Stimulated activated CD4-positive, alpha-beta T cell treated with anti-CD3 and anti-CD28 coated beads, Interleukin-15, amount 100 ng/mL, for 48 hours (primary cell): ENCODE measurements at places on chromosomes 6 and 20.

DNA sequence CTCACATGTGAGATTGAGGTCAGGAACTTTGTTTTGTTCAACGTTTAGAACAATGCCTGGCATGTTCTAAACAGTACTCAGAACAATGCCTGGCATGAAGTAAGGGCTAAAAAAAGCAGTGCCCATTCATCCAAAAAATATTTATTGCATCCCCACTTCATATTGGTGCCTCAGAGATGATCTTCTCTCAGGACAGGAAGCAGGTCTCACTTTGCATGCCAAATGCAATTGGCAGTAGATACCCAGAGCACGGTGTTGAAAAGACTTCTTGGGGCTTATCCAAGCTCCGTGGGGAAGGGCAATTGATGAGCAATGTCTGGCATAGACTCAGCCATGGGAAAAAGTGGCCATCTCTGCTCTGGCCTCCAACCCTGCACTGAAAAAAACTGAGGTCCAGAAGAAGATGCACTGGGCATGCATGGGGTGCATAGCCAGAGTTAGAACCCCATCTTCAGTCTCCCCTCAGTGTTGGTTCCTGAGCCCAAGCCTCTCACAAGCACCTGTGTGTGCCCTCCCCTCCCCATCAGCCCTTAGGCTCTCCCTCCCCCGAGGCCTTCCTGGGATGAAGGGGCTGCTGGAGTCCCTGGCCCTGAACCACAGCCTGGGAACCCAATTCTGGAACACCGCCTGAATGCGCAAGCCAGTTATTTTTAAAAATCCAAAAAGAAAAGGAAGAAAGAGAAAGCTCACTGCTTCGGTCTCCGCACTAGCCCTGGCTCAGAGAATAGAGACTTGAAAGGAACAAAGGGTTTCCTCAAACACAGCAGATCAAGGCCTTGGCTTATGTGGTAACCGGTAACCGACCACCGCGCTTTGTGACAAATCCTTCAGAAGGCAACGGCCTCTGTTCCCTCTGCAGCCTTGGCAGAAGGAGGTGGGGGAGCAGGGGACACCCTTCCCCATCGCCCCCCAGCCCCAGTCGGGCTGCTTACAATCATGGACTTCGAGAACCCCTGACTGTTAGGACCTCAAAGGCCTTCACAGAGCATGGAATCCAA lies 78.5 kb upstream of the SIRPA start:
- DNase-seq: no peak

GRCh38 chr20:49989234-49990065 lies 6.7 kb downstream of the SNAI1 start:
- no peak for DNase-seq

DNA sequence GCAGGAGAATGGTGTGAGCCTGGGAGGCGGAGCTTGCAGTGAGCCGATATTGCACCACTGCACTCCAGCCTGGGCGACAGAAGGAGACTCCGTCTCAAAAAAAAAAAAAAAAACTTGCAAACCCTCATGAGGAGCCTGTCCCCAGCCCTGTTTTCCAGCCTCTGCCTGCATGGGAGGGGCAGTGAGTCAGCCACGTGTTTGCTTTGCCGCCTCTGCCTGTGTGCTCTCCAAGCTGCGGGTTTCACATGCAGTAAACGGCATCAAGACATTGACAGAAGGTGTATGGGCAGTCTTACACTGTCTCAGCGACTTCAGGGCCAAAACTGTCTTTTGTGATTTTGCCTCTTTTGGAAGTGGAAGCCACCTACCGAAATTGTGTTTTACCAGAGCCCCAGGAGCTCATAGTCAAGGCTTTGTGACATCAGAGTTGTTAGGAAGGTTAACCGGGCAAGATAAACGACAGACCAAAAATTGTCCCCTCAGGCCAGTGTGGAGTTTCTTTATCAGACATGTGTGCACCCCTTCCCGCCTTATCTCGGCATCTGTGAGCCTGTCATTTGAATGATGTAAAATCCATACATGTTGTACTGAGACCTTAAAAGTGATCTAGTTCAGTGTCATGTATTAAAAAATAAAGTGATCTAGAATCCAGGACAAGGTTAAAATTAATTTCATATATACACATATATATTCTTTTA lies 52.9 kb downstream of the RPP40 start:
- no peak for DNase-seq

DNA sequence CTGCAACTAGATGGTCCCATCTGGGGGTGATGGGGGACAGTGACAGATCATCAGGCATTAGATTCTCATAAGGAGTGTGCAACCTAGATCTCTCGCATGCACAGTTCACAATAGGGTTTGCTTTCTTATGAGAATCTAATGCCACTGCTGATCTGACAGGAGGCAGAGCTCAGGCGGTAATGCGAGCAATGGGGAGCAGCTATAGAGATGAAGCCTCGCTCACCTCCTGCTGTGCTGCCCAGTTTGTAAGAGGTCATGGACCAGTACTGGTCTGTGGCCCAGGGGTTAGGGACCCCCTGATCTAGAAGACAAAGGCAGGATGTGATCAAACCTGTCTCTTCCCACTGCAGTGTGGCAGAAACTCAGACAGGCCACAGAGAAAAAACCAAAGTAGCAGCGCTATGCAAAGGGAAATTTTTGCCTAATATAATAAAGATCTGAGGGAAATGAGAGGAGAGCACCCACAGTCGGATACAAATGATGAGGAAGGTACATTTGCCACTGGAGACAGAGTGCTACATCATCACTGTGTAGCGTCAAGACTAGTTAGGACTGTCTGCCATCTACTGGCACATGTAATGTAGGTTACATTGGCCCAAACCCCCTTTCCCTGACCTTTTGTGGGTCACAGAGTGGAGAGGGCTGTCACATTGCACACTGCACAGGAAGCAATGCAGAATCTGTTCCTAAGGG lies 4.1 kb upstream of the LY86 start:
- DNase-seq: no peak

GRCh38 chr6:46293641-46294316 lies 123.0 kb upstream of the ENPP5 start:
- no peak for DNase-seq

DNA sequence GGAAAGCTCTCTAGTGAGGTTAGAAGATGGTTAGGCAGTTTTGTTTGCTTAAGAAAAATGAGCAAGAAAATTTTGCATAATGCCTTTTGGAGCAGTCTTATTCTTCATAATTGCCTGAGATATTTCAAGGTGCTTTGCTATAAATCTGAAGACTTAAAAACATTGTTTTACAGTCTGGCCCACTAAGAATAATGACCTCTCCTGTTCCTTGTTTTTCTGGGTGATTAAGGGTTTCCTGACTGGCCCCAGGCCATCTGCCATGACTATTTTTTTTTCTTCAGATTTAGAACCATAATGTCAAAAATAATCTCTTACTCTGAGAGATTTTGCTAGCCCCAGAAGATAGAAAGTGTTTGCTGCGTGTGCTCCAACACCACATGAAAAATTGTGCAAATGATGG lies 72.3 kb upstream of the CENPW start:
- no peak for DNase-seq

GRCh38 chr20:7693761-7694160 lies 246.5 kb downstream of the HAO1 start:
- no peak for DNase-seq

GRCh38 chr6:136566851-136567250 lies 16.6 kb upstream of the MAP7 start:
- DNase-seq: no peak

- no peak for DNase-seq
Observed at GRCh38 chr6:84546427-84546914, 217.9 kb downstream of the TBX18 start.

GRCh38 chr6:108874470-108875160 lies 26.4 kb downstream of the ARMC2 start:
- peak; percentile 51 for DNase-seq

DNA sequence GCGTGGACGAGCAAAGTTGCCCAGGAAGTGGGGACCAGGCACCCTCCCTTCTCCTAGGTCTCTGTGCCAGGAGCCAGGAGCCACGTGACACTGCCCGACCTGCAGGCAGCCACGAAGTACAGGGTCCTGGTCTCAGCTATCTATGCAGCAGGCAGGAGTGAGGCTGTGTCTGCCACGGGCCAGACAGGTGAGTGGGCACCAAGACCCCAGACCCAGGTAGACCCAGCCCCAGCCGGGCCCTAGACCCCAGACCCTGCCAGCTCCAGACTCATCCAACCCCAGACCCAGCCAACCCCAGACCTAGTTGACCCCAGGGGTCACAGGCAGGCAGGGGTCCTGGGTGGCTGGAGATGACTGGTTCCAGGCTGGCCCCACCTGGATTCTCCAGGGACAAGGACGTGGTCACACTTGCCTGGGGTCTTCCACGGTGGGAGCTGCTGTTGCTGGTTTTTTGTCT lies 21.1 kb downstream of the COL20A1 start:
- DNase-seq: no peak

GRCh38 chr6:85464722-85465150 lies 14.9 kb downstream of the NT5E start:
- no peak for DNase-seq

GRCh38 chr20:58019027-58019849 lies 209.2 kb downstream of the ANKRD60 start:
- DNase-seq: no peak

GRCh38 chr20:59040667-59041066 lies 1.9 kb downstream of the PRELID3B start:
- no peak for DNase-seq

DNA sequence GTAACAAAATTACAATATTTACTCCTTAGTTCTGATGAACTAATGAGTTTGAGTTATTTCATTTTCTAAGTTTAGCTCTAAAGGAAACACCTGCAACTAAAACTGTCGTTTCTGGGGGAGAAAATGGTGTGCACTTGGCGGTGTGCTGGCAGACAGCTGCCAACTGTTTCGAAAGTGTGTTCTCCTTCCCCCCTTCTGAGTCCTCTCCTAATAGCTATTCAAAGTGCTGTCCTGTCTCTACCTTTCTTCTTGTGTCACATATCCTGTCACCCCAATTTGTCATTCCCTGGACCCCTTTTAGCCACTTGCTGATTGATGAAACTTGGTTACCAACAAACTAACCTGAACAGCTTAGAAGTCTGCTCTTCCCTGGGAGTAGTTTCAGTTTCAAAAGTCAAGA lies 4.9 kb upstream of the UBE2J1 start:
- no peak for DNase-seq

- DNase-seq: peak; percentile 56
Observed at GRCh38 chr6:135114355-135115145, 59.9 kb upstream of the HBS1L start.

DNA sequence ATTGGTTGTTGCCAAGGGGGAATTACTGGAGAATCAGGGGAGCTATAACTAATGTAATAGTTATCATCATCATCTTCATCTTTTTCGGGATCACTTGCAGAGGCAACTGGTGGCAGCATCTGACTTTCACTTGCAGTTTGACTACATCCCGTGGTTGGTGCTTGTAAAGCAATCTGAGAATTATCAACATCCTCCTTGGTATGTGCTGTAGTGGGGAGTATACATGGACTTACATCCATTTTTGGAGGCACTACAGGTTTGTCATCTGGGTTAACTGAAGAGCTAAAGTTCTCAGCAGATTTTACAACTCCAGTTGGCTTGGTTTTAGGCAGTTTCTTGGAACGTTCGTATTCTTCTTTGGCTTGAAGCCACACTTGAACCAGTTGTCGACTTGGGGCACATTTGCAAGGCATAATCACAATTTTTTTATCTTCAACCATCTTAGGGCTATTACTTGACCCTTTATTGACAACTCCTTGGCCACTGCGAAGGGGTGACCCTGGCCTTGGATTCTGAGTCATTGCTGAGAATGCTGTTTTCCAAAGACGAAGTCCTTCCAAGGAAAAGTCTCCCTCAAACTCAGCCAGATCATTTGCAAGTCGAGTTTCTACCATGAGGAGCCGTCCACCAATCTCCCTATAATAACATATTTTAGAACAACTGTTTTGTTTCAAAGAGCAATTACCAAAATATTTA lies 115.5 kb downstream of the REV3L start:
- DNase-seq: no peak

DNA sequence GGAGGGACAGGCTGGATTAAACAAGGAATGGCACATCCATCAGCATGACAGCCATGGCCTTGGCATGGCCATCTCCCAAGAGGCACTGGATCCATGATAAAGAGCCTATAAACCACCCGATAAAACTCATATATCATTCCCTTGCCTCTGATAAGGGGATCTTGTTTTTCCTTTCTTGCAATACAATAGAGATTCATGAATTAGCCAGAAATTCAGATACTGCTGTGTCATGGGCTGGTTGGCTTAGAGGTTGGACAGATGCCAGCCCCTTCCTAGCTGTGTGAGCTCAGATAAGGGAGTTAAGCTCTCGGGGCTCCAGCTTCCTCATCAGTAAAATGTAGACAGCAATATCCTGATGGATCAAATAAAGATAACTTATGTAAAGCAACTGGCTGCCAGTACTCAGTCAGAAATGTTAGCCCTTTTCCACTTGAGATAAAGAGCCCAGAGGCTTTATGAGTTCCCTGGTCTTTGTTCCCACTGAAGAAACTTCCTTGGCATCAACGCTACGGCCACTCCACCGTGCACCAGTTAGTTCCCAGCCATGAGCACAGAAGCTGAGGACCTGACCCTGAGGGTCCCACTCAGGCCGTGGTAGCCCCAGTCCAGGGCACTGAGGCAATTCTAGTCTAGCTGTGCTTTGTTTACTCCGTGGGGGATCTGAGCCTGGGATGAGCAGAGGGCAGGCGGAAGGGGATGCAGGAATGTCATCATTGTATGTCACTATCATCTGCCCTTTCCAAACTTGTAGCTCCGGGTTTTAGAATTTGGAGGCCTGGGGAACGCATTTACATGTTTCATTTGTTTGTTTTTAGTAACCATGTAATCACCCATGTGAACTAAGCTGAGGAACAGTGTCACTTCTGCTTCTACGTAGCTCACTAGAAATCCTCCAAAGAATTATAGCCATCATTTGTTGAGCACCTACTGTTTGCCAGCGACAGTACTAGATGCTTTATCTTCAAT lies 67.2 kb upstream of the TBC1D7 start:
- DNase-seq: no peak

DNA sequence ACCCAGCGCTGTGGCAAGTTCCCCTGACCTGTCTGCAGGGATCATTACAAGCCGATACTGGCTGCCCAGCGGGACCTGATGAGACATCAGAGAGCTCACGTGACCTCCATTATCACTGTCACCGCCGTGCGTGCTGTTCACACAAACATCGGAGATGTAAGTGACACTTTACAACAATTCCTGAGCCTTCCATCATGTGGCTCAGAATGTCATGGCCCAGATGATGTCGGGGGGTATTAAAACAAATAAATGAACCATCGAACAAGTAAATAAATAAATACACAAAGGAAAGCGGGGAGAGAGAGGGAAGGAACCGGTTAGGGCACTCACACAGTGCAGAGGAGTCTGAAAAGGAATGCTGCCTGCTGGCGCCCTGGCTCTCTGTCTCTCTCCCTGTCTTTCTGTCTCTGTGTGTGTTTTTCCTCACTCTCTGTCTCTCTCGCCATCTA lies 195.1 kb downstream of the BMP7 start:
- no peak for DNase-seq

- no peak for DNase-seq
Observed at GRCh38 chr6:167764713-167765479, 61.8 kb upstream of the AFDN start.
